SK-N-SH (cell line): ENCODE measurements at places on chromosomes 5 and 9.

GRCh38 chr9:135644631-135645218 lies 5.4 kb upstream of the GLT6D1 start:
- DNase-seq: no peak

- peak; percentile 7 for DNase-seq
Measured at GRCh38 chr9:7234144-7234543, 476.4 kb downstream of the KDM4C start.

GRCh38 chr5:42377496-42377895 lies 45.7 kb upstream of the GHR start:
- no peak for DNase-seq

DNA sequence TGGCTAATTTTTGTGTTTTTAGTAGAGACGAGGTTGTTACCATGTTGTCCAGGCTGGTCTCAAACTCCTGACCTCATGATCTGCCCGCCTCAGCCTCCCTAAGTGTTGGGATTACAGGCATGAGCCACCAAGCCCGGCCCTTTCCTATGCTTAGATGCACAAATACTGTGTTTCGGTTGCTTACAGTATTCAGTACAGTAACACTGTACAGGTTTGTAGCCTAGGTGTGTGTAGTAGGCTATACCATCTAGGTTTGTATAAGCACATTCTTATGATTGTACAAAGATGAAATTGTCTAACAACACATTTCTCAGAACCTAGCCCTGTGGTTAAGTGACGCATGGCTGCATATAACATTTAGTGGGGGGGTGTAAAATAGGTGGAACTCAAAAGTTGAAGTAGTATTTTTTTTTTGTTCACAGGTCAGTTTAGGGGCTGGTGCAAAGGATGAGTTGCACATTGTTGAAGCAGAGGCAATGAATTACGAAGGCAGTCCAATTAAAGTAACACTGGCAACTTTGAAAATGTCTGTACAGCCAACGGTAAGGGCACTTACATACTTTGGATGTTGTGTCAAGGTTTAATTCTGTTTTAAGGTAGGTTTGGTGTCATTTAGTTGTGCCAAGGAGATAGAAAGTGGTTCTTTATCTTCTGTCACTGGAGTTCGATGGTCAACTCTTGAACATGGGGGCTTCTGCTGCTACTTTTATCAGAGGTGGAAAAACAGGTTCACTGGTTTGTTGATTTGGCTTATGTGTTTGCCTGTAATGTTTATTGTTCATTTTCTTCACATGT lies 3.4 kb downstream of the NPM1 start:
- no peak for DNase-seq

DNA sequence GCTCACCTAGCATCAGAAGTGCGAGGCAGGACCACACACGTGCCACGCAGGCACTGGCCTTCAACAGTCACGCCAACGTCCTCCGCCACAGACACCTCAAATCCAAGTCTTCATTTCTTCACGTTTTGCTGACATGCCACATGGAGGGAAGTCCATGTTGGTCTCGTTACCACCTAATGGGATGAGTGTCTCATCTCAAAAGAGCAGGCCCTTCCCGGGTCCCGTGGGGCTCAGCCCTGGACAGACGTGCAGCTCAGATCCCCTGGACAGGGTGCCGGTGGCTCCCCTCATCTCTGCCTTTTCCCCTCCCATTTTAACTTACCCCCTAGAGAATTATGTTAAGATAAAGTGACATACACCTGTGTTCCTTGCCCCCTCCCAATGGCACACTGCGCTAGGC lies 76.8 kb downstream of the MRPL36 start:
- DNase-seq: no peak

DNA sequence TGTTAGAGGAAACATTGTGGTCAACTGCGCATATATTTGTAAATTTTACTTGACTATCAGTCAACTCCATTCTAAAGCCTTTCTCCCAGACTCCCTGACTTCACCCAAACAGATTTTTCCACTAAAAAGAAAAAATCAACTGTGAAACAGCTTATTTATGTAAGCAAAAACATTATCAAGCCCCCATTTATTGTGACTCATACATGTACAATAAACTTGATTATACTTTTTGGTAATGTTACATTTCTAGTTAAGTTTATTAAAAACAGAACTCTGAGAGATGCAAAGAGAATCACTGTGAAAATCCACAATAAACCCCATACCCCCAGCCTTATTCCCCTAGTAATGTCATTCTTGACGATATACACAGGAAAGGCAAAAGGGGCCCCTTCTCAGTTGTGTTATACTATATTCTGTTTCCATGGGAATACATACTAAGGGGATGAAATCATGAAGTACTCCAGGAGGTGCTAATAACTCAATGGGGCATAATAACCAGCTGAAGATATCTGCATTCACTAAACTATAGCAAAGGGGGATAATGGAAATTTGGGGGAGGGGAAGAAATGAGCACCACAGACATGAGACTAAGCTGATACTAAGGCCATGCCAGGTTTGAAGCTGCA lies 616.0 kb downstream of the ACTL7B start:
- DNase-seq: no peak

DNA sequence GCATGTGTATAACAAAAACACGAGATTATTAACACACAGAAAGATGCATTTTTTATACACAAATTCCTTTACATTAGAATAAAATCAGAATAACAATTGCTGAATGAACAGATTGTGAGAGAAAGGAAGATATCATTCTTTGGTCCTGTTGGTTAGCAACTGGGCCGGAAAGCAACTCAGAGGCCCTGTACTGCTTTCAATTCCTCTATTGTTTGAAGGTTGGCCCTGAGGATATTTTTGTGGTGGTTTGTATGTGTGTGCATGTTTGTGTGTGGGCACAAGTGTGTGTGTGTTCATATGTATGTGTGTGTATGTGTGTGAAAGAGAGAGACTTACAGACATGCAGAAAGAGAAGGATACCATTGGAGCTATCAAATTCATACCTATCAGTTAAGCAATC lies 356.8 kb upstream of the DMAC1 start:
- no peak for DNase-seq

DNA sequence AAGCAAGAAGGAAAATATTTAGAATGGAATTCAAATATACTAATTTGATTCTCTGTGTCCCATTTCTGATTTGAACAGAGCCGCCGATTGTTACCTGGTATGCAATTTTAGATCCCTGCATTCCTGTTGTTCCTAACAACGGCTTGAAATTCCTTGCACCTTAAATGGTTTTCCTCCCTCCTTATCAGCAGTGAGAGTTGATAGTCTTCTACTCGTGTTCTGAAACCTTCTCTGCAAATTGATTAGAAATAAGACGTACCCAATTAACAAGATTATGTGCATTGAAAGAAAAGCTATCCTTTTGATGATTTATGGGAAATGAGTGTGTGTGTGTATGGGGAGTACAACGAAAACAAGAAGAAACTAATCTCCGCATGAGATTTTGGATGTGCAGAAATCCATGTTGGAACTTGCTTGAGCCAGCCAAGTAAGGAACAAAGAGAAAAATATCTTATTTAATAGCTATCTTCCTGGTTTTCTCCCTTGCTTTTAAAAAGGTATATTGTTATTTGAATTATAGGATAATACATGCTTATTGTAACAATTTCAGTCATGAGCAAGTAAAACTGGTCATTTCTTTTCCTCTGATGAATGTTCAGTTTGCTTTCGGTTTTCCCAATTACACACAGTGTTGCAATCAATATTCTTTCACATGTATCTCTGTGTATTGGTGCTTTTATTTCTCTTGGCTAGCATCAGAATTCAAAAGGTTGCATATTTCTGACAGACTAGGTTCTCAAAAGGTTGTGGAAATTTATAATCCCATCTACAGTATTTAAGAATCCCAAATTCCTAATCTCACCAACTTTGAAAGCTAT lies 211.1 kb upstream of the ACTBL2 start:
- no peak for DNase-seq

- no peak for DNase-seq
Measured at GRCh38 chr9:70616228-70616990, 202.0 kb upstream of the KLF9 start.
